Hepatic stellate cell (primary cell): ENCODE measurements at places on chromosomes 2 and 18.
A peak's percentile ranks its signal among the peaks of the same experiment; 100 is the strongest.

- DNase-seq: no peak
Observed at GRCh38 chr2:134231301-134231964, 22.4 kb upstream of the MGAT5 start.

GRCh38 chr2:60351802-60352201 lies 201.7 kb downstream of the BCL11A start:
- no peak for DNase-seq

- DNase-seq: peak; percentile 22
Observed at GRCh38 chr18:43596105-43596712, 318.9 kb upstream of the SYT4 start.

DNA sequence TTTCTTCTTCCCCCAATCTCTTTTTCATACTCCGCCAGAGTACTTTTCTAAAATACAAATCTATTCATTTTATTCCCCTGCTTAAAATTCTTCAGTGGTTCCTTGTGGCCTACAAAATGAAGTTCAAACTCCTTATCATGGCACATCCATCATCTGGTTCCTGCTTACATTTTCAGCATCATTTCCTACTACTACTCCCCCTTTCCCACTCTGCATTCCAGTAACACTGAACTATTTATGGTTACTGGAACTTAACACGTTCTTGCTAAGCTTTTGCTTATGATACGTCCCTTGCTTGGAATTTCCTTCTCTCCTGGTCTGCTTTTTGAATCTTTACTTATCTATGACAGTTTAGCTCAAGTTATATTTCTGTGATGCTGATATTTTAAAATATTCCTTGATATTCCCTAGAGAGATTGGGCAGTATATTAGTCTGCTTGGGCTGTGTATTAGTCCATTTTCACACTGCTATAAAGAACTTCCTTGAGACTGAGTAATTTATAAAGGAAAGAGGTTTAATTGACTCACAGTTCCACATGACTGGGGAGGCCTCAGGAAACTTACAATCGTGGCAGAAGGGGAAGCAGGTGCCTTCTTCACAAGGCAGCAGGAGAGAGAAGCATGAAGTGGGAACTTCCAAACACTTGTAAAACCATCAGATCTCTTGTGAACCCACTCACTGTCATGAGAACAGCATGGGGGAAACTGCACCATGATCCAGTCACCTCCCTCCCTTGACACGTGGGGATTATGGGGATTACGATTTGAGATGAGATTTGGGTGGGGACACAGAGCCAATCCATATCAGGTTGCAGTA lies 53.2 kb downstream of the BMPR2 start:
- peak; percentile 71 for DNase-seq

DNA sequence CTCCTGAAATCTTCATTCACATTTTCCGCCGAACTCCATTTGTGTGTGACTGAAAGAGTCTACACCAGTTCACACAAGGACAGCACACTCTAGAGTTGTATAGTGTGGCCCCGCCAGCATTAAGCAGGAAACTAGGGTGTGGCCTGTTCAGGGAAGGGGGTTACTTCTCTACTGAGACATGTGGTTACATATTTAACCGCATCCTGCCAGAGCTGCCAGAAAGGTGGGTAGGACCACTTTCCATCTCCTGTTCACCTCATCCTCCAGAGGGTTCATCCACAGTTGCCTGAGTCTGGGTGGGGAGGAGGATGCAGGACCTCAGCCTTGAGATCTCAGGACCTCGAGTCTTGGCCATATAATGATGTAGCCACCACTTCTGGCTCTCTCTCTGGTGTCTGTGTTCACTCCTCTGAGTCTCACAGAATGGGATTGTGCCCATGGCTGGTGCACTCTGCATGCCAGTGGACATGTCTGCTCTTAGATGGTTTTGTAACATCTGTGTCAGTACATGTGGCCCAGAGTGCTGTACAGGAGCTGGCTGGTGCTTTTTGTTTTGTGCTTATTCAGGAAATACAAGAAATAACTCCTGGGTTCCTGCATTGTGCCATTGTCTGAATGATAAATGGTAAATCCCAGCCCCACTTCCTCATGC lies 7.7 kb upstream of the SP140L start:
- no peak for DNase-seq

DNA sequence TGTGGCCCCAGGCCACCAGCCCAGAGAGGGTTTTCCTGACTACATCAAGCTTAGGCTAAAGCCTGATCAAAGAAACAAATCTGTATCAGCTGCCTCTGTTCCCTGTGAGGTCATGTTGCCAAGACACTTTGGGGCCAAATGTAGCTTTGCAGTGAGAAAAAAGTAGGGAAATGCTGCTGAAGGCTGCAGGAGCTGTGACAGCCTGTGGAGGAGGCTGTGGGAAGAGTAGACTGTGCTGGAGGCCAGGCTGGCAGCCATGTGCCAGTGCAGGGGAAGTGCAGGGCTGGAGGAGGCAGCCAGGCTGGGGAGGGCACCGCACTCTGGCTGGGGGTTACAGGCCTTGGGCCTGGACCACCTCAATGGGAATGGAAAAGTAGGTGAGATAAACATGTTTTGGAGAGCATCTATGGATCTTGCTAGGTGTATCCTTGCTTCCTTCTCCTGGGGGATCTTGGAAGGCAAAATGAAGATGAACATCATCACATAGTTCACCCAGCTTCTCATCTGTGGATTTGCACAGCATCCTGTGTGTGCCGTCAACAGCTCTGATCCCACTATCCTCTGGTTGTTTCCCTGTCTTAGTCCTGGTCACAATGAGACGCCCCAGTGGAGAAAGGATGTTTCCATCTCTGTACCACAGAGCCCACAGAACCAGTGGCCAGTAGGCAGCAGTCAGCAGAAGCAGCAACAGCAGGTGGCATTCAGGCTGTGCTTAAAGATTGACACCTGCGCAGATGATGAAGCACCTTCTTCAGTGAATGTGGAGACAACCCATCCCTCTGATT lies 103.8 kb upstream of the COPS8 start:
- DNase-seq: no peak
